ENCODE measurements at places on chromosomes 1 and 21. TPM values are rescaled to one million over a fixed set of nuclear protein-coding genes. Genes with fewer than 3 reads are reported as not detected.

The HFM1 gene
- total RNA-seq: not detected

The GFI1 gene
- 0.68 TPM for total RNA-seq

The FCGR3B gene
- not detected for total RNA-seq

The SIK1 gene
- 97.7 TPM for total RNA-seq

The SOD1 gene
- total RNA-seq: 81.4 TPM

The ITGB2 gene
- 86.7 TPM for total RNA-seq

The ADAMTS4 gene
- total RNA-seq: 0.05 TPM

The TEX38 gene
- not detected for total RNA-seq

The ERICH3 gene
- total RNA-seq: 0.46 TPM

The LCE1F gene
- total RNA-seq: not detected

The CLCA2 gene
- not detected for total RNA-seq

The TFF2 gene
- total RNA-seq: not detected

The RBM11 gene
- total RNA-seq: 3.0 TPM

The AUNIP gene
- 0.27 TPM for total RNA-seq

The TMEM82 gene
- not detected for total RNA-seq

The SLC1A7 gene
- not detected for total RNA-seq
